ENCODE measurements at places on chromosomes 4 and X. TPM values are rescaled to one million over a fixed set of nuclear protein-coding genes. Genes with fewer than 3 reads are reported as not detected.

GRCh38 chr4:128350449-128351045 is 62.9 kb upstream of the PGRMC2 start:
- no peak for ATAC-seq

CEP135 gene
- total RNA-seq: 5.3 TPM

- ATAC-seq: no peak
Measured at GRCh38 chrX:130340271-130340670, 552 bp downstream of the SLC25A14 start.

XPNPEP2 gene
- total RNA-seq: 0.93 TPM

NPY1R gene
- total RNA-seq: 3.8 TPM

- ATAC-seq: peak; percentile 86
Measured at GRCh38 chr4:187478292-187479140, 517.1 kb upstream of the ZFP42 start.

DNA sequence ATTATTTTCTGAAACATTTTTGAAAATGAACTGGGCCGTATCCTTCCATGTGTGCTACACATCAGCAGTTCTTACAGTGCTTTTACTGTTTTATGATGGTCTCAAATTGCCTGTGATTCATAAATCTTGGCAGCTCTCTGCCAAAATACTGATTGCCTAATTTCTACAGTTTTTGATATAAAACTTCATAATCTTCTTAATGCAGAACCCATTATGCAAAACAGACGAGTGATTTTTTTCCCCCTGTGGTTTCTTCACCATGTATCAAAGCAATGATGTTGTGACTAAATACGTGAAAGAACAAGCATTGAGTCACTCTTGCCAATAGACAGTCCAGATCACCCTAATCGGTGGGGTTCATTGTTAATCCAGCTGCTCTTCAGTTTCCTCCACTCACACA is 156.4 kb upstream of the WDR1 start:
- no peak for ATAC-seq
